ENCODE measurements at places on chromosomes 12 and 14.

DNA sequence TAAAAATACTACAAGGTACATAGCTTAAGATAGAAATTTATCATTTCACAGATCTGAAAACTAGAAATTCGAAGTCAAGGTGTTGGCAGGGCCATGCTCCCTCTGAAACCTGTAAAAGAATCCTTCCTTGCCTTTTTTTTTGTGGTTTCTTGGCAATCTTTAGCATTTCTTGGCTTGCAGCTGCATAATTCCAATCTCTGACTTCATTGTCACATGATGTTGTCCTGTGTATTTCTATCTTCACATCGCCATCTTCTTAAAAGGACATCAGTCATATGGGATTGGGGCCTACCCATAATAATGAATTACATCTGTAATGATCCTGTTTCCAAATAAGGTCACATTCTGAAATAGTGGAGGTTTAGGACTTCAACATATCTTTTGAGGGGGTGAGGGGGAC is 250.4 kb downstream of the TMTC2 start:
- no peak for DNase-seq

DNA sequence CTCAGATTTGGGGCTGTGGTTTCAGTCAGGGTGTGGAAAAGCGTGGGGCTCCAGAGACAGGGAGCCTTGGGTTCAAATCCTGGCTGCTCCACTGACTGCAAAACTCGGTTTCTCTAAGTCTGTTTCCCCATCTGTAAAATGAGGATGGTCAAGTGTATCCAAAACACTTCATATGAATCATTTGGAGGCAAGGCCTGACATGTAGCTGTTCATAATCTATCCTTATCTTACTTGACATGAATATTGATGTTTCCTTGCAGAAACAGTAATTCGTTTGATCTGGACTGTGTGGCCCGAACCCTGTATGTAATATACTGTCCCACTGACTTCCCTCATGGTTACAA is 1.5 kb upstream of the CCDC63 start:
- DNase-seq, result no peak

GRCh38 chr12:89156862-89157262 is 195.4 kb downstream of the DUSP6 start:
- DNase-seq, result no peak

DNA sequence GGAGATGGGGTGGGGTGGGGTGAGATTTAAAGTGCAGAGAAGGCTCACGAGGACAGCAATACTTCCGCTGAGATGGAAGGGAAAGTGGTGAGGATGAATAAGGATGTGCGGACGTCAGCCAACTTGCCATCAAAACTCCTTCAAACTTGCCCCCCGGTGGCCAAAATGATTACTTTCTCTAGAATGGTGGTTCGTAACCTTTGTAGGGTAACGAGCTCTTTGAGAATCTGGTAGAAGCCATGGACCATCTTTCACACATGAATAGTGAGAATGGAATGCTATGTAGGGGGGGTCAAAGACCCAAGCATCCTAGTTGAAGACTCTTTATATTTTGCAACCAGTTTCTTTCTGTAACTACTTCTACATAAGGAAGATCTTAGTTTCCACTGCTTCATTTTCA is 245.9 kb upstream of the DDHD1 start:
- DNase-seq, result no peak

GRCh38 chr12:102061096-102061559 is 663 bp downstream of the WASHC3 start:
- DNase-seq, result peak; percentile 32

GRCh38 chr12:44158746-44159145 is 322.9 kb downstream of the TMEM117 start:
- DNase-seq, result no peak

GRCh38 chr12:105332925-105333324 is 2.4 kb downstream of the C12orf75 start:
- no peak for DNase-seq

DNA sequence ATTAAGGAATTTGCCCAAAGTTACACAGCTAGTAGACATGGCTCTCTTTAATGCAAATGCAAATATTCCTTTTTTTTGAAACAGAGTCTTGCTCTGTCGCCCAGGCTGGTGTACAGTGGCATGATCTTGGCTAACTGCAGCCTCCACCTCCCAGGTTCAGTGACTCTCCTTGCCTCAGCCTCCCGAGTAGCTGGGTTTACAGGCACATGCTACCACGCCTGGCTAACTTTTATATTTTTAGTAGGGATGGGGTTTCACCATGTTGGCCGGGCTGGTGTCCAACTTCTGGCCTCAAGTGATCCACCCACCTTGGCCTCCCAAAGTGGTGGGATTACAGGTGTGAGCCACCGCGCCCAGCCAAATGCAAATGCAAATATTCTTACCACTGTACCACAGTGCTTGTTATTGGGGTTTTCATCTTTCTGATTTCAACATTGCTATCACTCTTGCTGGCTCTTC is 24.5 kb upstream of the HIGD1C start:
- no peak for DNase-seq

GRCh38 chr12:45969084-45969483 is 21.3 kb downstream of the SCAF11 start:
- DNase-seq, result no peak

DNA sequence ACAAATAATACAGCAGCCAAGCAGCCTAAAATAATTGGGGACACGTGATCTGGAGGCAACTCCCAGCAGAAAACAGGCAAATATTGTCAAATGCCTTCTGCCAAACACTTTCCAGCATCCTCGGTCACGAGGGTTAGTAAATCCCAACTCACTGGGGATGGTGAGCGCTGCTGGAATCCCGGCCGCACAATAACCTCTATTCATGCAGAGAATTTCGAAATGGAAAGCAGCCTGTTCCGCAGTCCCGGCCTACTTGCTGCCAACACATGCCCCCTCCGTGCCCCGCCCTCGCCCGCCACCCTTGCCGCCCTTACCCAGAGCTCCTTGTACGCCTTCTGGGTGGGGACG is 62.2 kb downstream of the RFX4 start:
- DNase-seq, result peak; percentile 94

- DNase-seq, result no peak
These were observed 1.2 kb downstream of the CDKN1B start for GRCh38 chr12:12718381-12718759.

GRCh38 chr14:49861699-49862088 is 9.1 kb upstream of the NEMF start:
- DNase-seq, result no peak

DNA sequence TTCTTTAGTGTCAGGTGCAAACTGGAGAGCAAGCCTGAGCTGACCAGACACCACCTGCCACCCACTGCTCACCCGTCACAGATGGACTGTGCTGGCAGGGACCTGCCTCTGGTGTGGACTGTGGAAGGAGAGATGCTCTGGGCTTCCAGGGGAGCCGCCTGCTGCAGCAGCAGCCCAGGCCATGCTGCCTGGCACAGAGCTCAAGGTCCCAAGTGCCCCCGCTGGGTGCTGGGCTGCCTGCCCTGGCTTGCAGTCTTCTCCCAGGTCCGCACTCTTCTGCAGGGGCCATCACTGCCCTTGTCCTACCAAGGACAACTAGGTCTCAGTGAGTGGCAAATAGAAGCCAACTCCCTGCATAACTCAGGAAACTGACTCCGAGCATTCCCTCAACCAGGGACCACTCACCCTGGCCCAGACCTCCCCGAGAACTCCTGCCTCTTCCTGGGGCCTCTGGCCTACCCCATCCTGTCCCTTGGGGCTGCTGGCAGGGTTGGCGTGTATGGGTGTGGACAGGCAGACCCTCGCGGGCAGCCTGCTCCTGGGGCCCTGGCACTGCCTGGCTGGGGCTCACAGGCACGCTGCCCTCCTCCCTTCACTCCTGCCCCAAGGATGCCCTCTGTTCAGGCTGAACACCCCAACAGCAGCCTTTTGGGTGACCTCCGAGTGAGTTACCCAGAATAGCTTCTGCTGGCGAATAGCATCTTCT is 9.3 kb downstream of the AMN start:
- DNase-seq, result no peak

DNA sequence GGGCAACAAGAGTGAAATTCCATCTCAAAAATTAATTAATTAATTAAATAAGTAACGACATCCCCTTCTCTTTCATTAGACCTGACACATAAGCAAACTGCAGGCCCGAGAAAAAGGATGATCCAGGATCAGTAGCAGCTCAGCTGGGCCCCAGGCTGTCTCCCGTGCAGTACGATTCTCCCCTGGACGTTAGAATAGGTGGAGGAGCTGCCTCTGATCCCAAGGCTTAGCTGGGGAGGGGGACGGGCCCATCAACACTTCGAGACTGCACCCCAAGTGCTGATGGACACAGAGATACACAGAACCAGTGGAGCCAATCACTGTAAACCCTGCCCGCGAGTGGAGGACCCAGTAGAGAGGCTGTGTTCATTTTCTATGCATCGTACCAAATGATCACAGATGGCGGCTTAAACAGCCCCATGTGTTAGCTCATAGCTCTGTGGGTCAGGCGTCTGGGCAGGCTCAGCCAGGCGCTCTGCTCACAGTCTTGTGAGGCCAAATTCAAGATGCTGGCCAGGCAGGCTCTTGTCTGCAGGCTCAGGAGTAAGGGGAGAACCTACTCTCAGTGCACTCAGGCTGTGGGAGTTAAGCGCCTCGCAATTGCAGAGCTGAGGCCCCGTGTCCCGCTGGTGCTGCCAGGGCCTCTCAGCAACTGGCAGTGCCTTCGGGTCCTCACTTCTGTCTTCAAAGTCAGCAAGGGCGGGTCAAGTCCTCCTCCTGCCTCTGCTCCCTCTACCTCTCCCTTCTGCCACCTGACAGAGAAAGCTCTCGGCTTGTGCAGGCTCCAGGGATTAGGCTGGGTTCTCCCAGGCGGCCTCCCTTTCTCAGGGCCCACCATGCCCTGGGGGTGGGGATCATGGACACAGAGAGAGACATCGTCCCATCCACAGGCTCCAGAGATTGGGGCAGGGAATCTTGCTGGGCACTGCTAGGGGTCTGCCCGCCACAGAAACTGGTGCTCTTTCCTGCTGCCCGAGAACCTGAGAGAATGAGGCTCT is 26.4 kb downstream of the RIMBP2 start:
- DNase-seq, result no peak

All from T47D (cell line).